Right renal pelvis (tissue), 4 donors: ENCODE measurements at places on chromosomes 11 and 22.

GRCh38 chr11:133104009-133104744, 428.1 kb downstream of the OPCML start:
- no peak for DNase-seq

DNA sequence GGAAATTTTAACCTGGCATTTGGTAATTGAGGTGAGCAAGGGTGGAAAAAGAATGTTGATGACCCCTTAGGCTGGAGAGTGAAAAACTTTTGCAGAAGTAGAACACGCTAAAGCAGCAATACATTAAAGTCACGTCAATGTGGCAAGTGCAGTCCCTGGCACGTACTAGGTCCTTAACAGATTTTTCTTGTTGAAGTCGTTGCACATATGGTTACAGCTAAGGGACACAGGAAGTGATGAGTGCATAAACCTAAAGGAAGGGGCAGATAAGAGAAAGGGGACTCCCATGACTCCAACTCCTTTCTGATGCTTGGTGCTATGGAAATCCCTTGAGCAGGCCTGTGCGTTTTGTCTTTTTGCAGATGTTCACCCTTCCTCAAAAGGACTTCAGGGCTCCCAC, 1.2 kb downstream of the ACCS start:
- DNase-seq = no peak

- DNase-seq = no peak
Observed at GRCh38 chr22:23218053-23218866, 38.0 kb downstream of the BCR start.

GRCh38 chr11:128825050-128825784, 41.9 kb downstream of the KCNJ1 start:
- no peak for DNase-seq

- no peak for DNase-seq
Observed at GRCh38 chr22:23035557-23036277, 34.6 kb upstream of the GNAZ start.

GRCh38 chr11:7300281-7300680, 48.6 kb downstream of the SYT9 start:
- no peak for DNase-seq

DNA sequence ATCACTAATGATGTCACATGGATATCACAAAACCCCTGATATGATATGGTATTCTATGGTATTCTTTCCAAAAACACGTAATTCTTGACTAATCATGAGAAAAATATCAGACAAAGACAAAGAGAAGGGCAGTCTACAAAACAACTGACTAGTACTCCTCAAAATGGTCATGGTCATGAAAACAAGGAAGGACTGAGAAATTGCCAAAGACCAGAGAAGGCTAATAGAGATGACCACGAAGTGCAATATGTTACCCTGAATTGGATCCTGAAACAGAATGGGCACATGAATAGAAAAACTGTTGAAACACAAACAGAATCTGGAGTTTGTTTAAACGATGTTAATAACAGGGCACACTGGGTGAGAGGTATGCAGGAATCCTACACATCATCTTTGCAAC, 10.2 kb downstream of the CKAP5 start:
- no peak for DNase-seq

DNA sequence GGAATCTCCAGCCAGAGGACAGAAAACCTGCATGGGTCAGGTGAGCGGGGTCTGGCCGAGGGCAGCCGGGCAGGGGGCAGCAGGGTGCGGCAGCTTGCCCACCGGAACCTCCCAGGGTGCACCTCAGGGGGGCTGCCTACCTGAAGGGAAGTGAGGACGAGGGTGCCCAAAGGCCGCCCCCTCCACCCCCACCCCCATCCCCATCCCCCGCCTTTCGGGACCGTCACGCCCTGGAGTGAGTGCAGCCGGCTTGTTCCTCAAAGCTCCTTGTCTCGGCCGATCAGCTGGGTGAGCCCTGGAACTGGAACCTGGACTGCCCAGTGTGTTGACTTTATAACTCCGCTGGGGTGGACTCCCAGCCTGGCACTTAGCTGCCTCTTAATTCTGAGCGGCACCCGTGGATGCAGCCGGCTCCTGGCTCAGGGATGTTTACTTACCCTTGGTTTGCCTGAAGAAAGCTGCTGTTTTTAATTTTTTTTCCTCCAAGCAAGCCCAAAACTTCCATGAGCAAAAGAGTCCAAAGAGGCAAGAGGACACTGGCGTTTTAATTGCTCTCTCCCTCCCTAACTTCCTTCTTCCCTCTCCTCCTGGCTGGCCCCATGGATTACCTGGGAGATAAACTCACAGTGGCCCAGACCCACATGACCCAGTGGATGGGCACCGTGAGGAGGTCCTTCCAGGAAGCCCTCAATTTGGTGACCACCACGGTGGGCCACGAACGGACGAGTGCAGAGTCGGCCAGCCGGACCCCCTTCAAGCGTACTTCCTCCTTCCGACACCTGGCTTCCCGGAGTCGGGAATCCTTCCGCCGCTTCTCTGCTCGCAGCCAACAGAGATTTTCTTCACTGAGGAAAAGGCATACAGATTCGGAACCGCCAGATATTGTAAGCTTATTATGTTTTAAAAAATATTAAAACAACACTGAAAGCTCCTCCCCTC, 87.8 kb upstream of the CRYBB3 start:
- DNase-seq = peak; percentile 28

- no peak for DNase-seq
Observed at GRCh38 chr11:134662629-134663360, 250.8 kb upstream of the B3GAT1 start.

- no peak for DNase-seq
Observed at GRCh38 chr22:40965936-40966725, 15.0 kb downstream of the RBX1 start.

GRCh38 chr11:103483996-103484395, 374.8 kb downstream of the DYNC2H1 start:
- DNase-seq = no peak

DNA sequence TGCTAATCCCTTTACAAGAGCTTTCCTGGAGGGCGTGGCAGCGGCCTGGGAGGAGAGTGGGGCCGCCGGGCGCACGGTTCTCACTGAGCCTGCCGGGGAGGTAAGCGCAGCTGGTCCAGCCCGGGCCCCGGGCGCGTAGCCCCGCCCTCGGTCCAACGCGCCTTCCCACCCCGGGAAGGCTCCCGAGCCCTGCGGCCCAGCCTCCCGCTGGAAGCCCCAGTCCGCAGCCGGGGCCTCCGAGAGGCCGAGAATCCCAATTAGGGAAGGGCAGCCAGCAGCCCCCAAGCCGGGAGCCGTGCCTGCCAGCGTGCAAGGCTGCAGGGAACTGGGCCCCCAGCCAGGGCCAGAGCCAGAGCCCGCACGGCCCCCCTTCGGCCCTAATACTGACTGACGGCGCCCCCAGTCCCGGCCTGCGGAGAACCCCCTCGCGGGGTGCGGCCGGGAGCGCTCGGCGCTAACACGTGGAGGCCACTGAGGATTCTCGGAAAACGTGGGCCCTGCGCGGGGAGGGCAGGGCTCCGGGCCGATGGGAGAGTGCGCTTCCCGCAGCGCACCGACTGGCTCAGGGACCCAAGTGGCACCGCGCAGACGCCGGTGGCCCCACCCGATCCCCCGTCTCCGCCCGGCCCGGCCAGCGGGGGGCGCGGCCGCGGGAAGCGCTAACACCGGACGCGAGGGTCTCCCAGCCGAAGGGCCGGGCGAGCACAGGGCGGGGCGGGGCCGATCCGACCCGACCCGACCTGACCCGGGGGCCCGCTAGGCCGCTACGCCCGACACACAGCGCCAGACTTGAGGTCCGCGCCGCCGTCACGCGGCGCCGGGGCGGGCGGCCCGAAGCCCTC, 5.7 kb downstream of the ZFTA start:
- no peak for DNase-seq

DNA sequence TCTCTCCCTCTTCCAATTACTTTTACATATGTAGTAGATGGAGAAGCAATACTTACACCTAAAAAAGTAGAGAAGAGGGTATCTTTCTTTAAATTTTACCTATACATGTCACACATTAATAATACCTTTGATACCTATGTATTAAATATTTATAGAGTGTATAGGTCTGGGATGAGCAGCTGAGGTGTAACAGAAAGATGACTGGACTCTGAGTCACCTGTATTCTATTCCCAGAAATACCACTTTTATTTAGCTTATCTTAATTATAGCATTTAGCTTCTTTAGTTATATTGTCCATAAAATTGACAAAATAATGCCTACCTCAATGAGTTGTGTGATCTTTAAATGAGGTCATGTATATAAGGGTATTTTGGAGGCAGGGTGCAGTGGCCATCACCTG, 30.6 kb upstream of the YAP1 start:
- no peak for DNase-seq

DNA sequence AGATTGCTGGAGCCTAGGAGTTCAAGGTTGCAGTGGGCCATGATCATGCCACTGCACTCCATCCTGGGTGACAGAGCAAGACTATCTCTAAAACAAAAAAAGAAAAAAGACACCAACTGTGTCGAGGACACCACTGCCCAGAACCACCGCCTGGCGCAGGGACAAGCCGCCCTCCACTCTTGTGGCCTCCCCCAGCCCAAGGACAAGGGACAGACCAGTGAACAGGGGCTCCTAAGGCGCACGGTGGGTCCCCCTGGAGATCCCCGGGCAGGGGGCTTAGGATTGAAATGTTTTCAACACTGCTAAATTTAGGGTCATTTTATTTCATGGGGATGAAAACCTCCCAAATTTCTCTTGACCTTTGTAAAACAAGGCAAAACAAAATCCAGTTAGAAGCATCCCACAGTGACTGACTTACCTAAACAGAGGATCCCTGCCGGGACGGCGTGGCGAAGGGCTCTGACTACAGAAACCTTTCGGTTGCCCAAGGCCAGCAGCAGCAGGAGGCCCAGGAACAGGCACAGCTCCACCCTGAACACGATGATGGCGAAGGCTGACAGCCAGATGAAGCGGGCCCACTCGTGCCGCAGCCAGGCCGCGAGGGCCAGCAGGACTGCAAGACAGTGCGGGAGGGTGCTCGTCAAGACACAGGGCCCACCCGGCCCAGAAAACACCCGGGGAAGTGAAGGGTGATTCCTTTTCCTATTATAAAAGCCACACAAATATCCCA, 8.6 kb downstream of the ALG12 start:
- no peak for DNase-seq

GRCh38 chr11:60785136-60785535, at the start of gene MS4A10:
Gene MS4A10 (plus strand): TSS chr11:60785333. CDS start chr11:60790336, 5,003 bp downstream.
- DNase-seq = no peak

GRCh38 chr22:30830907-30831306, 136.2 kb downstream of the OSBP2 start:
- DNase-seq = no peak

GRCh38 chr11:131883332-131883731, 512.9 kb downstream of the NTM start:
- DNase-seq = no peak

DNA sequence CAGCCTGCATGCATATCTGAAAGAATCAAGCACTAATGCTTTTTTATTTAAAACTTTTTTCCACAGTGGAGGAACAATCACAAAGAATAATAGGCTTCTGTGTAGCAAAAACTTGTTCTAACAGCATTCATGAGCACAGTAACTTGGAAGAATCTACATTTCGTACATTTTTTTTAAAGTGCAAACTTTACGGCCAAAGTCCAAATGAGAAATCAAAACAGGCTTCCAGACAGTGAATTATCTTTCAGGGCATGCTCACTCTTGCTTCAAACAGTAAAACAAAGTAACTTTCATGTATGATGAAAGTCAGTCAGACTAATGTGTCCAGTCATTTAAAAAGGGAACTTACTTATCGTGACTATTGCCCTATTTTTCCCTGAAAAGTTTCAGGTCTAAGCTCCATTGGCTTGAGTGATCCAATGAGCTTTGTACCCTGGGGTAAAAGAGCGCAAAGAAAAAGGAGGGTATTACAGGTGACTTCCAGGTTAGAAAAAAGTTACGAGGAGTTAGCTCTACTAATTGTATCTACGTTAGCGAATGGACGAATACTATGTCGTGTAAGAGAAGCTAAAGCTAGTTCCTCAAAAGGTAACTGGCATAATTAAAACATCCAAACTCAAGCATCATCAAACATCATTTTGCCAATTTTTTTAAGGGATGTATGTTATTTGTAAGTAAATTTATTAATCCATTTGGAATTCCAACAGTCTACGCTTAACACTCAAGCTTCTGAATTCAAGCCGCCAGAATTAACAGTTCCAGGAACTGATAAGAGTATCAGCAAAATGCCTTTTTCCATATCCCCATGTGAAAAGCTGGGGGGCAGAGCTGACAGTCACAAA, 1.7 kb downstream of the PICALM start:
- peak; percentile 24 for DNase-seq

- DNase-seq = no peak
Observed at GRCh38 chr11:86914865-86915519, 40.2 kb downstream of the FZD4 start.

DNA sequence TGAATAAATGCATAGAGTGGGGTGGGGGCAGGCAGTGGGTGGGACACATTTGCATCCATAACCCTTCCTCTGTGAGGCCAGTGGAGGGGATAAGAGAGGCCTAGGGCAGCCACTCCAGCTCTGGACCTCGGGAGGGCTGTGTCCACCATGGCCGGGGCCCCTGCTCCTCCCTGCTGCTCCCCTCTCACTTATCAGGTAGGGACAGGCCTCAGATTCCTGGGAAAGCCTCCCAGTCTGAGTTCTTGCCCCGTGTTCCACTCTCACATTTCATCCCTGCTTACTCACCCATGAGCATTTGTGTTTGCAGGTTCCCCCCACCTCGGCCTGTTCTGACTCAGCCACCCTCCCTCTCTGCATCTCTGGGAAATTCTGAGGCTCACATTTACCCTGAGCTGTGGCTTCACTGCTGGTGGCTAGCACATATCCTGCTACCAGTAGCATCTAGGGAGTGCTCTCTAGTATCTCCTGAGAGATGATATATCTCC, 128.7 kb upstream of the TOP3B start:
- no peak for DNase-seq

DNA sequence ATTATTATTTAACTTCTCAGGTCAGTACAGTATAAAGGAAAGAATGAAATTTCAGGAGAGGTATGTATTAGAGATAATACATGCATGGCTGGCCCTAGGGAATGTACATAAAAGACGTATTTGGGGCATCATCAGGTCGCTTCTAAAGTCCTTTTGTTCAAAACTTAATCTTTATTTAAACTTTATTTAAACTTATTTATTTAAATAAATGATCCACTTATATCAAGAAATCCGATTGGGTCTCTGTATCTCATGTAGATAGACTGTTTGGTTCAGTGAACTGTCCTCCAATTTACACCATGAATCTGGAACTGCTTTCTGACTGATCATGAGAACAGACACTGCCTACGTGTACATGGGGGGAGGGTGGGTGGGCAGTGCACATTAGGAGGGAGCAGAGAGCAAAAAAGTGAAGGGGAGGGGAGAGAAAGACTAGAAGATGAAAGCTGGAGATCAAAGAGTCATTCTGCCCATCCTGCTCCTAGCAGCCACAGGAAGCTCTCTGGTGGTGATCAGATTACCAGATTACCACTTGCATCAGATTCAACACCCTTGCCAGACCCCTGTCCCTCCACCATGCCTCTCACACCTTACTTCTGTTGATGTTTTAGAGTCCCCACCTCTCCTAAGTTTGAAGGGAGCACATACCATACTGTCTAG, 92.1 kb upstream of the MTMR2 start:
- DNase-seq = no peak

DNA sequence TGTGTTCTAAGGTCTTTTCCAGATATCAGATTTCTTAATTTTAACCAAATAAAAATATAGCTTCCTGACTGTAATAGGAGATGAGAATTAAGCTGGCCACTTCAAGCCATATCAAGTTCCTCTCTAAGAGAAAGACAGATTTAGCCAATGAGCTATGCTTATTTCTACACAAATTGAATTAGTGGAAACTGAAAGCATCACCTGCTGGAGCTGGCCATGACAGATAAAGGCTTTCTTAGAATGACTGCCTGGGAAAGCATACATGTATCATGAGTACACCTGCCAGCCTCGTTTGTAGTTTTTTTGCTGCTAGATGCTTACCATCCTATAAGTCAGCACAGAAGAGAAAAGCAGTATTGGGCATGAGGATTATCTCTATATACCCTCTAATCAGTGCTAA, 53.5 kb upstream of the DBX1 start:
- no peak for DNase-seq
